NT2/D1 (cell line): ENCODE measurements at places on chromosomes 1 and 21.

DNA sequence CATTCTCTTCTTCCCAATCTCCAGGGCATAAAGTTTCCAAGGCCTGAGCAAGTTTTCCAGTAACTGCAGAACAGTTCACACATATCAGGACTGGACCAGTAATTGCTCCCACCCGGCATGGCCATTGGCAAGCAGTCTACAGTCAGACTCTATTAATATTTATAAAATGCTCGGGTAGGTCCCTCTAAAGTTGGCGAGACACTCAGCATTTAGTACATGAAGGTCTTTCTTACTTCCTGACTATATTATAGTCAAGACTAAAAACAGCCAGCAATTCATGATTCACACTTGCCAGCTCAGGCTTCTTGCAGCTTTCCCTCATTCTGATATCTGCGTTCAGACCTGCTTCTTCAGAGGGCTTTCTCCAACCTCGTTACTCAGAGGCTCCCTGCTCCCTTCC, 25.4 kb downstream of the GADD45A start:
- no peak for DNase-seq

- DNase-seq: no peak
These were observed 39.2 kb downstream of the MAB21L3 start for GRCh38 chr1:116150368-116150767.

DNA sequence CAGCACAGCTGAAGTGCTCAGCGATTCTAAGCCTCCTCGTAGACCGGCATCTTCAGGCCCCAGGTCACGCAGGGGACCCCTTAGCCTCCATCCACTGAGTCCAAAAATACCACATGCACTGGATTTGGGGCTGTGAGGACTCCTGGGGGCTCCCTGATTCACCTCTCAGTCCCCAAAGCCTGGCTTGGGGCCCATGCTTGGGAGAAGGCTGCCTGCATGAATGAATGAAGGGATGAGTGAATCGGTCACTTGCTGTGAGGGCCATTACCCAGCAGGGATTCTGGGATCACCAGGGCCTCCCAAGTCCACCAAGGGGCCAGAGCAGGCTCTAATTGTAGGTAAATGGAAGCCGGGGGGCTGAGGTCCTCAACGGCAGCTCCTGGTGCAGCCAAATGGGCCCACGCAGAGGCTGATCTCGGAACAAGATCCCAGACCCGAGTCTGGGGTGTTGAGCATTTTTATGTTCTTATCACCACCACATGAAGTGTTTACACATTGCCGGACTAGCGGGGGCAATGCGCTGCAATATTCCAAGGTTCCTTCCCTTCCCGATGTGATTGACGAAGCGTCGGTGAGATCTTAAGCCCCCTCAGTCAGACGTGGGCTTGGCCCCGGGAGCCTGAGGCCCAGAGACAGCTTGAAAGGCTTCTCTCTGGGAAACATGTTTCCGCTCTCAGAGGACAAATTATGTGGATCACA, 13.6 kb upstream of the ARHGEF16 start:
- no peak for DNase-seq

GRCh38 chr1:242147096-242147976, 148.4 kb upstream of the MAP1LC3C start:
- peak; percentile 18 for DNase-seq

DNA sequence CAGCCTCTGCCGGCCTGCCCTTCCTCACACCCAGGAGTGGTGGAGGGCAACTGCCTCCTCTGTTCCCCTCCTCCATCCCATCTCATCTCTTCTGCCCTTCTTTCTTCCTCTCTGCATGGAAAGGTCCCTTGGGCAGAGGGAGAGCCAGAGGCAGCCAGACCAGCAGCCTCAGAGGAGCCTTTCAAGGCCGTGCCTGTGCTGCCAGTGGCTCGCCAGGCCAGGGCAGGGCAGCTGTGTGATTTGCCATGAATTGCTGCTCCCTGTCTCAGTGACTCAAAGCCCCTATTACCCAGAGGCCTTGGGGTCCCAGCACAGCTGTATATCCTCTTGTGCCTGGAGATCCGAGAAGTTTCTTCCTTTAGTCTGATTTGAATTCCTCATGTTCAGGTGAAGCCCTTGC, 21.9 kb downstream of the TMCC2 start:
- no peak for DNase-seq
